ENCODE measurements at places on chromosomes 2 and 18.
A peak's percentile ranks its signal among the peaks of the same experiment; 100 is the strongest.

DNA sequence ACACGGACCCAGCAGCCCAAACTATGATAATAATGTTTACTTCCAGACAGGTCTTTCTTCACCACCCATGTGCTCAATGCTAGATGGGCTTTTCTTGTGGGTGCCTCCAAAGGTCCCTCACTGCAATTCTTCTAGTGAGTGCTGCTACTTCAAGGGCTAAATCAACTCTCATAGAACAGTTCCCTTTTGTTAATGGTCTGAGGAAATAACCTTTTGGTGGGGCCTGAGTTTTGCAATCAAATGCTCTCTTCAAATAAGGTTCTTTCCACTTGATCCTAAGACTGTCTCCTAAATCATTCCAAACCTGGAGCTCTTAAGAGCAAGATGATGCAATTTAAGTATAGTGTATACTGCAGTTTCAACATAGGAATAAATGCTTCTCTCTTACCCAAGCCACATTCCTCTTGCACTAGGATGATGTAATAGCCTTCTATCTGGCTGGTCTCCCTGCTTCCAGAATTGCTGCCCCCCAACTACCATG, 6.0 kb downstream of the NEMP2 start:
- peak; percentile 63 for DNase-seq

DNA sequence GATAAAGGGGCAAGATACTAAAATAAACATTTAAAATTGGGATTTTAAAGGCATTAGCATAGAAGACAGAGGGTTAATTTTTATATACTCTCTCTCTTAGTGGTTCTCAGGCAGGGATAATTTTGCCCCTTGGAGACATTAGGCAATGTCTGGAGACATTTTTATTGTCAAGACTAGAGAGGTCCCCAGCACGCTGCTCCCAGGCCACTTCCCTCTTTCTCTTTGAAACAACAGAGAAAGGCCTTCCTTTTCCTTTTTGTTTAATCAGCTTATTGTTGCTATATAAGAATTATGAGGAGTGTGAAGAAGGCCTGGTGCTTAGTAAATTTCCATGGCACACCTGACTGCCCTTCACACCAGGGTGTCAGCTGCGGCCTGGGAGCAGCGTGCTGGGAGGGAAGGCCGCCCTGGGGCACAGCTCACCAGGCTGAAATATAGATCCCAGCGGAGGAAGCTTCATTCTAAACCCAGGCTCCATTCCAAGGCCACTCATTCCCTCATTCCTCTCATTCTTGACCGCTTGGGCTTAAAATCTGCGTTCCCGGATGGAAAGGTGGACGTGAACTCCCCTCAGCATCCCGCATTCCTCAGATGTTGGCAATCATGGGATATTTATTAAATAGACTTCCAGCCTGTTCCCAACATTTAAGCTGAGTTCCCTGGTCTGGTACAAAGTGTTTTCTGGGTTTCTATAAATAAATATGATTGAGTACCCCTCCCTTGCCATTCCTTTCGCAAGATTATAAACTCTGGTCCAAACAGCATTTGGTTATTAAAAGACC, 22.5 kb downstream of the SLC14A2 start:
- no peak for DNase-seq

DNA sequence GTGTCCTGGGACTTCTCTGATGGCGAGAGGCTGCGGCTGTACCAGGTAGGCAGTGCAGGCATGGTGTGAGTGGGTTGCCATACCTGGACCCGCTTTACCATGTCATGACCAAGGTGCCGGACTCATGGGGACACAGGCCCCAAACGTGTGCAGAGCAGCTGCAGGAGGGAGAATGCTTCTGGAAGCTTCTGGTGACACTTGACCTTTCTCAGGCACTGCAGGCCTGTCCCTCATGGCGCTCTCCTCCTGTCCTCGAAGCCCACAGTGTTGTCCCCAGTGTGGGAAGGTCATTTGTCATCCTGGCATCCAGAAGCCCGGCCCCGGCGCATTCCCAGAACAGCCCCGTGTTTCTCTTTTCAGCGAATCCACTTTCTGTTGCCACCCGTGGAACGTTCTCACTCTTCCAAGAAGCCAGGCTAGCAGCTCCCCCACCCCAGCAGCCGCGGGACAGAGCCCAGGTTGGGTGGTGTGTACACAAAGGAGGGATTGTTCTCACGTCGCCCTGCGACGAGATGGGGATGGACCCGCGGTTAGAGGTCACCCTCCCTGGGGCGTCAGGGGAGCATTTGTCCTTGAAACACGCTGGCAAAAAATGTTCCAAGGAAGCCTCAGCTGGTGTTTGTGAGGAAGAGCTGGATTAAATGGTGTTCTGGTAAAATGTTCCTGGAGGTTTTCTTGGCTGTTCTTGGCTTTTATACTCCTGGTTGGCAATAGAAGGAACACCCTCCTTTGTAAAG, 43.7 kb downstream of the SH3BP4 start:
- no peak for DNase-seq

DNA sequence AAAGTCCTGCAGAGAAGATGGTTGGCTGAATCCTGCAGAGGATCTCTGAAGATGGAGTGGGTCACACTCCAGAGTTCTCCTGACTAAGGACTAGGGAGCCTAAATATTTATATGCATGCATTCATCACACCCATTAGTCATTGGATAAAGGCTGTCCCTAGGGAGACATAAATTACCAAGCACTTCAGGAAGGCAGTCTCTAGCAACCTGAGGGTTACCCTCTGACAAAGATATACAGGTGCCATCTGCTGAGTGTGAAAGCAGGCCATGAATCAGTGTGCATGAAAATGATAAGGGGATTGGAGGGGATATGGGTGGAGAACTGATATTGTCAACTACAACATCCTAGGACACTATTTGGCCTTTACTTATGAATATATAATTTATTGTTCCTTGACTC, 294.8 kb upstream of the DDX18 start:
- no peak for DNase-seq

DNA sequence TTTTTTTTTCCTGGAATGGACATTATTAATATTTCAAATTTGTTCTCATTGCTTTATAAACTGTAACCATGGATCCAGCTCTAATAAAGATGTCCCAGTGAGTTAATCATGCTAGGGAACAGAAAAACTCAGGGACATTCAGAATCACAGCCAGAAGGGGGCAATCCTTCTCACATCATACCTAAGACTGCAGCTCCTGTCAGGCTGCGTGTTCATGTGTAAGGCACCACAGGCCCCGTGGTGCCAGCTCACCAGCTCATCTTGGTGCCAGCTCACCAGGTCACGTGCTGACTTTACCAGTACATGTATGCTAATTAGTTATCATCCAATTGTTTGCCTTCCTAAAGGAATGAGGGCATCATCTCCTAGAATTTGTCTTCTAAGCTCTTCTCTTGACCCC, 84.7 kb upstream of the NEDD4L start:
- peak; percentile 60 for DNase-seq

DNA sequence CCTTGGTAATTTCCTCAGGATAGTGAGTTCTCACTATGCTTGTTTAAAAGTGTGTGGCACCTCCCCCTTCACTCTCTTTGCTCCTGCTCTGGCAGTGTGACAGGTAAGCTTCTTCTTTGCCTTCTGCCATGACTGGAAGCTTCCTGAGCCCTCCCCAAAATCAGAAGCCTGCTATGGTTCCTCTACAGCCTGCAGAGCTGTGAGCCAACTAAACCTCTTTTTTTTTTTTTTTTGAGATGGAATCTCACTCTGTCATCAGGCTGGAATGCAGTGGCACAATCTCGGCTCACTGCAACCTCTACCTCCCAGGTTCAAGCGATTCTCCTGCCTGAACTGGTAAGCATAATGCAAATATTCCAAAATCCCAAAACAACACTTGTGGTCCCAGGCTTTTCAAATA, 80.0 kb downstream of the SOWAHC start:
- peak; percentile 30 for DNase-seq

- DNase-seq, result peak; percentile 44
Observed at GRCh38 chr18:36376361-36376760, 78.8 kb downstream of the FHOD3 start.

DNA sequence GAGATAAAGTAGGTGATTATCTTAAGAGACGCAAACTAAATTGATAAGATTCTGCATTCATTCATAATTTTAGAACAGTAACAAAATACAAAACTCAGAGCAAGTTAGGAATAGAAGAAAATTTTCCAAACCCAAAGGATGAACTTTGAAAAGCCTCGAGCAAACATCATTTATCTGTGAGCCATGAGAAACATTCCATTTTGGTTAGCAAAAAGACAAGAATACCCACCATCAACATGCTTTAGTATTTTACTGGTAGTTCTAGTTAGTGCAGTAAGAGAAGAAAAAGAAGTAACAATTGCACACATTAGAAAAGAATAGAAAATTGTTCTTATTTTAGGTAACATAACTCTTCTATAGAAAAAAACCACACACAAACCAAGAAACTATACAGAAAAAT, 291.3 kb upstream of the TCF4 start:
- peak; percentile 50 for DNase-seq

GRCh38 chr2:220281771-220282170, 654.3 kb downstream of the SLC4A3 start:
- DNase-seq, result no peak
